ENCODE measurements at places on chromosomes 1 and 21.

DNA sequence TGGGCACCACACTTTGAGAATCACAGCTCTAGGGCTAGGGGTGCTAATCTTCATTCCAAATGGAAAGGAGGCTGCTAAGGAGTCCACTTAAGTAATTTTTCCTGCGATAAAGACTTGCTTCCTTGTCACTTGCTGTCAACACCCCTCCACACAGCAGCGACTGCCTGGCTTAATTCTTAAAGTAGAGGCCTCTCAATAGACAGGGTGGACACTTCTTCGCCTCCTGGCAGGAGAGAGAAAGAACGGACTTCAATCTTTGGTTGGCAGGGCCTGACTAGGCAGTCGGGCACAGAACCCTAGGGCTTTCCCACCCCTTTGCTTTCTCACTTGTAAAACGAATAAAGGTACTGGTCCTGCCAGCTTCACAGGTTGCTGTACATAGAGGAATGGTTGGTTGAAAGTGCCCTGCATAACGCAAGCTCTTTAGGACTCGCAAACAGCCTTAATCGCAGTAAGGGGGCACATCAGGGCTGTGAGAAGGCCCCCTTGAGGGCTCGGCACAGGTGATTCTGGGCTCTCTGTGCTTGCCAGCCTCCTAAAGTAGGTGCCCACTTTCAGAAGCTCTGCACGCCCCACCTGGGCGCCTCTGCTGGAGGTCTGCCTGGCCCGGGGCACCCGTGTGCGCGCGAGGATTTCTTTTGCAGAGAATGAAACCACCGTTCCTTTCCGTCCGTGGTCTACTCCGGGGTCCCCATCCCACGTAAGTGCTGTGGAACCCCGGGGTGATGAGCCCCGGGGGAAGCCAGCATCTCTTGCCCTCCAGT is 47.6 kb upstream of the CD34 start:
- no peak for DNase-seq

- DNase-seq = no peak
These were observed 40.6 kb upstream of the CLIC4 start for GRCh38 chr1:24704411-24705259.

DNA sequence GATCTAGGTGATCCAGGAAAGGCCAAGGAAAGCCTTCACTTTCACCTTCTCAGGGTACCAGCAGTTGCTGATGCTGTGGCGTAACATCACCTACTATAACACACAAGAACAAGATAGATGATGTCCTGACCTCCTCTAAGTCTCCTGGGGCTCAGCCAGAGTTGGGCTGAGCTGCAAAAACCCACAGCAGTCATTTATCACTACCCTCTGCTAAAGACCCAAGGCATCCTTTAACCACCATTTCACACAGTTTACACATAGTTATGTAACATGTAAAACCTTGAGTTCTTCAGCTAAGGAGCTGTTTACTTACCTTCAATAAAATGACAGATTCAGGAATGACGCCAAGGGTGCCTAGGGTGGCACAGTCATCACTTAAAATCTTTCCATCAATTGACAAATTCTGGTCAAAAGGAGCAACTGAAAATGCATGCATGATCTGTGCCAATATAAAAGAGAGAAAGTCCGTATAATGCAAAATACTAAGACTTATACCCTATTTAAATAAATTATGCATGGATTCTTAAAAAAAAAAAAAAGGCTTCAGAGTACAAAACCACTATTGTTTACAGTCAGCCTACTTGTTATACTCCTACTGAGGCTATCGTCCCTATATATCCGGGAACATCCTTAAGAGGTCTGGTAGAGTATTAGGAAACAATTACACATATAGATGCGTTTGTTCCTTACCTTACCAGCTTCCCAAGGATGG is 20.7 kb upstream of the RAP1GAP start:
- no peak for DNase-seq

- DNase-seq = no peak
These were observed 4.5 kb downstream of the HNRNPR start for GRCh38 chr1:23339632-23340031.

DNA sequence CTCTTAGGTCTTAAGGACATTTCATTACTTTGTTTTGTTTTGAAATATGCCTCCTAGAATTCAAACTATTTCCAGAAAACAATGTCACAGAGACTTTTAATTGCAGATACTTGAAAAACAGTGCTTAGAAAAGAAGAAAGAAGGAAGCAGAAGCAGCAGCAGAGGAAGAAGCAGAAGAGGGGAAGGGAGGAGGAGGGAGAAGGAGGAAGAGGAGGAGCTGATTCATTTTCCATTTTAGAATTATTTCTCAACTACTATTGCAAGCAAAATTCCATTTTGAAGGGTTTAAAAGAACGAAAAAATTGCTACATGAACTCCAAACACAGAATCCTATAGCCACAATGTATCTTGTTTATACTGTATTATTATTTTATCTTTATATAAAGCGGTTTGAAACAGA is 13.9 kb downstream of the RC3H1 start:
- DNase-seq = no peak

GRCh38 chr1:42737257-42737656 is 2.8 kb downstream of the CLDN19 start:
- peak; percentile 14 for DNase-seq

- DNase-seq = no peak
These were observed 154.2 kb upstream of the RUNX1 start for GRCh38 chr21:35203093-35203977.

- DNase-seq = peak; percentile 25
These were observed 10.9 kb downstream of the ARHGEF2 start for GRCh38 chr1:155967341-155968050.

- DNase-seq = no peak
These were observed 3.7 kb upstream of the PARP1 start for GRCh38 chr1:226411619-226412018.

DNA sequence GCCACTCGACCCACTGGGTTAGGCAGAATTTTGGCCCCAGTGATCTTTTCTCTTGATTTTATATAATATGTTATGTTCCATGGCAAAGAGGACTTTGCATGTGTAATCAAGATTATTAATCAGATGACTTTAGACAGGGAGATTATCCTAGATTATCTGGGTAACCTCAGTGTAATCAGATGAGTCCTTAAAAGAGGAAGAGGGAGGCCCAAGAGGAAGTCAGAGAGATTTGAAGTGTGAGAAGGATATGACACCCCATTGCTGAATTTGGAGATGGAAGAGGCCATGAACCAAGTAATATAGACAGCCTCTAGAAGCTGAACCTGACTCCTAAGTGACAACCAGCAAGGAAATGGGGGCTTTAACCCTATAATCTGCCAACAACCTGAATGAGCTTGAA is 117.1 kb upstream of the CSF3R start:
- no peak for DNase-seq

GRCh38 chr1:161725908-161726472 is 4.6 kb downstream of the FCRLB start:
- peak; percentile 17 for DNase-seq

- DNase-seq = no peak
These were observed 397.7 kb downstream of the NTNG1 start for GRCh38 chr1:107538502-107538901.

DNA sequence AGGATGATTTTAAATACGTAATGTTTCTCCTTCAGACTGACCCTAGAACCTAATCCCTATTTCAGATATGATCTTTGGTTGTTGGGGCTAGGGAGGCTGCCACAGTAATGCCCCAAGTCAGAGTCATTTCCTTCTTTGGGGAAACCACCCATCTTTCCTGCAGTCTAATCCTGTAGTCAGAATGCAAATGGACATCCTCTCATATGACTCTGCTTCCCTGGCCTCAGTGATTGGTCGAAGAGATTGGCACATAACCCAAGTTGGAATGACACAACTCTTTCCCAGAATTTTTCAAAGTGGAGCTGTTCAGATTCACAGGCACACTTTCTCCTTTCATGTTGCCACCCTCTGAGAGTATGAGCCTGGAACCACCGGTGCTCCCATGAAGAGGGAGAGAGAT is 58.8 kb upstream of the ZNF644 start:
- no peak for DNase-seq

- DNase-seq = no peak
These were observed 37.0 kb upstream of the B3GALT5 start for GRCh38 chr21:39575775-39576174.

DNA sequence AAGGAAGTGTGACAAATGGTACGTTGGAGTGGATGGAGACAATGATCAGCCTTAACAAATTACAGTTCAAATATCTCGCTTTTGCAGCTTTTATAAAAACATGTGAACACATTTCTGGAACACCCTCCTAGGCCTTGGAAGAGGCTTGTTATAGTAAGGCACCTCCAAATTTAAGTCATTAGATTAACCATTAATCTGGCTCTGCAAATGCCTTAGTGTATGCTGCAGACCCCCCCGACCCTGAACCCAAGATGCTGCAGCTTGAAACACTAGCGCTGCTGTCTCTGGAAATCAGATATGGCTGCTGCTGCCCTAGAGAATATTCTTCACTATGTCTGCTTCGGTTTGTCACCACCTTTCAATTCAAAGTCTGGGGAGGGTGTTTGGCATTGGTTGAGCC is 196.4 kb downstream of the MIS18A start:
- no peak for DNase-seq

DNA sequence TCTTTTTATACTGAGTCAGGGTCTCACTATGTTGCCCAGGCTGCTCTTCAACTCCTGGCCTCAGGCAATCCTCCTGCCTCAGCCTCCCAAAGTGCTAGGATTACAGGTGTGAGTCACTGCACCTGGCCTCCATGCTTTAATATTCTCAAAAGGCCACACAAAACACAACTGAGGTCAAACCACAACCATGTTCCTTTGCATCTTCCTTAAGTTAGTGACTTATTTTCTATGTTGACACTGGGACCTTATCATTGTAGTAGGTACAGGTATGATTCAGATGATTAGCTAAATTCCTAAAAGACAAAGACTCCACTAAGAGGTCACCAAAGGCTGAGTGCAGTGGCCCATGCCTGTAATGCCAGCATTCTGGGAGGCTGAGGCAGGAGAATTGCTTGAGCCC is 131.9 kb upstream of the ATP1B1 start:
- no peak for DNase-seq

Measured in CD4-positive, alpha-beta T cell treated with Interferon gamma for 1 hour (primary cell).